CD14-positive monocyte (primary cell): ENCODE measurements at places on chromosomes 2 and 18.

DNA sequence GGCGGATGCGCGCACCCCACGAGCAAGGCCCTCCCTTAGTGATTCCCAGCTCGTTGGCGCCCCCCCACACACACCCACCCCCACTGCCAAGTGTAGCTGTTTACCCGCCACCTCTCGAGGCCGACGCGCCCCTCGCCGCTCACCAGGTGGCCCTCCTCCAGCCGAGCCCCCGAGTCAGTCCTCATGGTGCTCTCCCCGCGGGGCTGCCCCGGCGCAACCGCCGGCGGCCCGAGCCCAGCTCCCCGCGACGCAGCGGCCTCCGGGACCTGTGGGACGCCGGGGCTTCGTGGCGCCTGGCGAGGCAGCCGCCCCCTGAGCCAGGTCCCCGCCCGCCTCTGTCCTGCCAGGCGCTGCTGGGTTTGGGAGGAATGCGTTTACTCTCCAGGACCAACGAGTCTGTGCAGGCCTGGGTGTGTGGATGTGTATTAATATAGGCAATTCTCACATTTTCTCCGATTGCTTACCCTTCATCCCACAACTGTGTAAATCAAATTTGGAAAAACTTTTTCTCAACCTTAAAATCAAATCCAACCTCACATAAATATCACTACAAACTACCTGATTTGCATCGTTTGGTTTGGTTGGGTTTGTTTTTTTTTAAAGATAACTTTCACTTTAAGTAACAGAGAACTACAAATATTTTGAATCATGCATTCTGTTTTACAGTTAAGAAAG lies at the start of gene TMEM237:
TSS of gene TMEM237 (minus strand) at position 288 of the 675 bp plus-strand sequence. CDS start at position 185, 103 bp downstream.
- peak; percentile 9 for DNase-seq

GRCh38 chr2:85755122-85756027 lies 1.6 kb downstream of the ATOH8 start:
- no peak for DNase-seq

DNA sequence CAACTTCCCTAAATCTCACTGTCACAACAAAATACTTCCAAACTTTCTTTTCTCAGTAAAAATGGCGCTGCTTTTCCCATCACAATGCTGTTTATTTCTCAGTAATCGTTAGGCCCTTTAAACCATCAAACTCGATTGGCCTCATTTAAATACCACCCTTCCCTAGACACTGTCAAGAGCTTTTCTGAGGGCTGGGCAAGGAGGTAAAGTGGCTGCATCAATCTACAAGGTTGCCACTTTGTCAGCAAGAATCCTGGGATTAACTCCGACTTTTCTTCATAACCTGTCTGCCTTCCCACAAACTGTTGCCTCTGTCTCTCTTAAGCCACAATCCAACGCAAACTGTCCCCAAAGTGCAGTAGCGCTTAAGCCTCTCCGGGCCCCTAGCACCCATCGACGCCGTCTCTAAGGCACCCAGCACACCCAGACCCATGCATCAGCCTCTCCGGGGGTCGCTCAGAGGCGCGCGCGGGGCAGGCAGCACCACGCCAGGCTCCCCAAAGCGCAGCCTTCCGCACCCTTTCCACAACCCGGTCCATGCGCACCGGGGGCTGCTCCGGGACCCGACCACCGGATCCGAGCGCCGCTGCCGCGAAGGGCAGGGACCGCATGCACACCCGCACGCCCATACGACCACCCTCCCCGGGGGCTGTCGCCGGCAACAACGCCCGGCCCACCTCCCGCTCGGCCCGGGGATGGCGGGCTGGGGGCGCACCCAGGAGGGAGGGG lies 683 bp downstream of the MBOAT2 start:
- DNase-seq, result no peak

DNA sequence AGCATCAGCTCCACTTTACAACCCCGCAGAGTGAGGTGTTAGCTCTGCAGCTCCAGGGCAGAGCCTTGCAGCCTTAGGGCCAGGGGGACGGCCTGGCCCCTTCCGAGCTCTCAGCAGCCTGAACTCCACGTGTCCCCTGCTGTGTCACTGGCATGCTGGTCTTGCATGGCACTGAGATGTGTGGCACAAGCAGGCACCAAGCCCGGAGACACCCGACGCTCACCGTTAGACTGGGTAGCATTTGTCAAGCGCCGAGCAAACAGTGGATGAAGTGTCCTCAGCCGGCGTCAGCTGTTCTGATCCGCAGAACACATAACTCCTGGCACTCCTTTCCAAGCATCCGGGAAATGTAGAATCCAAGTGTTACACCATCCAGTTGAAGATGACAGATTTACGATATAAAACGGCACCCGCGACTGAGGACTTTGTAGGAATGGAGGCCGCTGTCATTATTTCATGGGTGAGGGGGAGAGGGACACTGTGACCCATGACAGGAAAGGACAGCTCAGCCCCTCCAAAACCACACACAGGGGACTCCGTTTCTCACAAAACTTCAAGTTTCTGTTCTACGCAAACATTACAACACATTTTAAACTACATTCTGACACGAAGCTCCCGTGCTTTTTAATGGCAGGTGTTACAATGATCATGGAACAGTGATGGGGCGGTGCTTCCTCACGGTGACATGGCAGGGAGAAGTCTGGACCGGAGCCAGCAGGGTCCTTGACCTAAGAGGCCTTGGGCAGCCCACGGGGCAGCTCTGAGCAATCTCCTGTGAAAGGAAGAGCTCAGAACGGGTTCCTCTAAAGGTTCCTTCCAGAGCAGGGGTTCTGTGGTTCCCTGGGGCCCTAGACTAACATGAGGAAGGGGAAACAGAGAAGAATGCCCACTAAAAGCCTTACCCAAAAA lies 89.4 kb downstream of the HDAC4 start:
- DNase-seq, result peak; percentile 68

- no peak for DNase-seq
These were observed 2.3 kb downstream of the INPP5D start for GRCh38 chr2:233062451-233062850.

DNA sequence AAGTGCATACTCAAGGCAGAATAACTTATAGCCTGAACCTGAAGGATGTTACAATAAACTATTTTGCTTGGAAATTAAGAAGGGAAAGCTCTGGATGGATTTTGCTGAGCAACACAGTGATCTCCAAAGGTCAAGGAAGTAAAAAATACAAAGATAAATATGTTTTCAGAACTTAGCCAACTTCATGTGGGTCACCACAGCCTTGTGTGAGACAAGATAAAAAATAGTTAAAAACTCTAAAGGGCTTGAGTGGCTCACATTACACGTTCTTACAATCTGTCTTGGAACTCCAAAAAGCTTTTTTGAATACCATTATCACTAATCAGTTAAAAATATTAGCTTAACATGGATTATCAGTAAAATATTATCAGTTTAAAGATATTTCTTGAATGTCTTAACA lies 28.9 kb upstream of the MTX2 start:
- DNase-seq, result no peak

DNA sequence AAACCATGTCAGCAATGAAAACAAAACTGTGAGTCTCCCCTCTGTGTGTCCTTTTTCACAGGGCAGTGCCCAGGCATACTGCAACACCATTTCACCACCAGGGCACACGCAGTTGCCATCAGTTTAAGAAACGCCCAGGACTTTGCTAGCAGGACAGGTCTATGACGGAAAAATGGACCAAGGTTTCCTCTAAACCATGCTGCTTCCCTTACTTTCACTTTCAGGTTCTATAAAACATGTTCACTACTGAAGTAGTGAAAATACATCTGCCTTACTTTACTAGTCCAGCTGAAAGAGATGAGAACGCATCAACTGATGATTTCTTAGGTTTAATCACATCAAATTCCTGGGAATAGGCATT lies 110.5 kb downstream of the TCF4 start:
- peak; percentile 61 for DNase-seq

- no peak for DNase-seq
These were observed 50.4 kb upstream of the CTLA4 start for GRCh38 chr2:203817147-203817546.

DNA sequence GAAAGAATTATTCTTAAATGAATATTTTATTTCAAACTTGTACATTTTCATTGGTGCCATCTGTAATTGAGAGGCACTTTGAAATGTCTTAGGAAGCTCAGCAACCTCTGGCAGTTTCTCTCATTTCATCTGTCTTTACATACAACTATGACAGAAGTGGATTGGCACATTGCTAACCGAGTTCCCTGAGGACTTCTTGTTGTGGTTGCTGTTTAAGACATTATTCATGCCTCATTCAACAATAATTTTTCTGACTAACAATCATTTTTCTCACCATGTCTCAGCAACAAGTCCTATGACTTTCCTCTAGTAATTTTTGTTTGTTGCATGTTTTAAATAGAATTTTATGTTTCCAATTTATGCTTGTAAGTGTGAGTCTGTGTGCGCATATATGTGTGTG lies 284.0 kb upstream of the CWC22 start:
- DNase-seq, result no peak

GRCh38 chr2:241976296-241976695 lies 106.8 kb downstream of the RTP5 start:
- DNase-seq, result no peak

GRCh38 chr2:181430406-181431118 lies 26.6 kb upstream of the ITGA4 start:
- peak; percentile 30 for DNase-seq

DNA sequence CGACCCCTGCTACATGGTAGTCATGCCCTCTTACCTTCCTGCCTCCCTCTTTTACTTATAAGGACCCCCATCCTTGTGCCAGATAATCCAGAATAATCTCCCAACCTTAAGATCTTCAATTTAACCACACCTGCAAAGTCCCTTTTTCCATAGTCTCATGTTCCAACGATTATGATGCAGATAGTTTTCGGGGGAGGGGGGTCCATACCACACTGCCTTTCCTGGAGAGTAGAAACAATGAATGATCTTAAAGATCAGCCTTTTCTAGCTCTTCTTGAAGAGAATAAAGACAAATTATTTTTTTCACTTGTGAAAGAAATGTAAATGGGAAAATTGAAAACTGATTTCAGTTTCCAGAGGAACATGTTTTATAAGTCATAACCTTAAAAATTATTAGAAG lies 4.3 kb upstream of the FAM98A start:
- DNase-seq, result no peak

DNA sequence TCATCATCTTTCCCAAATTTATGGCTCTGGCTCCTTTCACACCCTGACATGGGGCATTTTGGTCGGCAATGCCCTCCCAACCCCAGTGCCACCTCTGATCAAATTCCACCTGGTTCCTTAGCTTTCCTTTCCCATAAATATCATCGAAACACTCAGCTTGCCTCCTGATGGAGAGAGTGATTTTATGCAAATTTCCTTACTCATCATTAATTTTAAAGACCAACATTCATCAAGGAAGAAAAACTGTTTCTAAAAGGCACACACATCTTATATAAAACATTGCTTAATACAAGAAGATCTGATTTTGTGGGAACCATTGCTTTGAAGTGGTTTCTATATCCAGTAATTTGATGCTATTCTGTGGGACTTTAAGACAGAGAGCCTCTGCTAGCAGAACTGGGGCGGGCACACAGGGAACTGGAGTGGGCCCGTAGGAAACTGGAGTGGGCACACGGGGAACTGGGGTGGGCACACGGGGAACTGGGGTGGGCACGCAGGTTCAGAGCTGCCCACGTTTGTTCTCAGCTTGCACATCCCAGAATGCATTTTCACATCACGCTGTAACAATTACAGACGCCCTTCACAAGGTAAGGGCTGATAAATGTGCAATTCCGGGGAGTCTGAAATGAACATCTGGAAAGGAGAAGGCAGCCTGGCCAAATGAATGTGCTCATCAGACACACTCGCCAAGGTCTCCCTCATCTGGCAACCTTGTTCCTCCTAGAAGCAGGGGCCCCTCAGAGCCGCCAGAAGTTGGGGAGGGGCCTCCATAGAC lies 174.2 kb downstream of the RTP5 start:
- DNase-seq, result no peak

DNA sequence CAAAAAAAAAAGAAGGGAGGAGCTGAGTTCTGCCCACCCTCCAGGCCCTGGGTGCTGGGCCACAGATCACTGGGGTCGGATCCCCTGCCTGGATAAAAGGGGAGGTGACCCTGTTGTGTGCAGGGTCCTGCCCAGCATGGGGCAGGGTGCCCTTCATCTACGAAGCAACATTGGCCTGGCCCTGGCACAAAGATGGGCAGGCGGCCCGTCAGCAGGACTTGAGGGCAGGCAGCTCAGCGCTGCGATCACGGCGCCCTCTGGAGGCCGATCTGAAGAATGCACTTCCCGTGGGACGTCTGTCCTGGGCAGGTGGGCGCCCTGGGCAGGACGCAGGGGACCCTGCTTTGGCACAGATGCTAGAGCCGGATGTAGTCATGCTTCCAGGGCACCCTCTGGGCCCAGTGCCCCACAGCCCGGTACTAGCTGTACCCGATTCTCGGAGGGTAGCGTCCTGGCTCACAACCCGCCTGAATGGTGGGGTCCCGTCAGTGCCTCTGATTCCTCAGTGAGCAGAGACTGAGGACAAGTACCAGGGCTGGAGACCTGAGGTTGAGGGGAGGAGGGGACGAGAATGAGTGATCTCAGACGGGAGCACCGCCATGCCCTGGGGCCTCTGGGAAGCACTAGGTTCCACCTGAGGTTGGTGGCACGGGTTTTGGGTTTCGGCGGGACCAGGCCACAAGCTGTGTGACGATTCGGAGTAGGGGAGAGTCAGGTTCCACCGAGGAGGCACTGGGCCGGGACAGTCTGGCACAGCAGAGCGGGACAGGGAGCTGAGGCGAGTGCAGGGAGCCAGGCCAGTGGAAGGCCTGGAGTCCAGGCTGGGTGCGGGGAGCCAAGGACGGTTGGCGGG lies 18.0 kb downstream of the ARID5A start:
- DNase-seq, result peak; percentile 78

GRCh38 chr18:69590150-69590549 lies 189.5 kb downstream of the DOK6 start:
- DNase-seq, result no peak

DNA sequence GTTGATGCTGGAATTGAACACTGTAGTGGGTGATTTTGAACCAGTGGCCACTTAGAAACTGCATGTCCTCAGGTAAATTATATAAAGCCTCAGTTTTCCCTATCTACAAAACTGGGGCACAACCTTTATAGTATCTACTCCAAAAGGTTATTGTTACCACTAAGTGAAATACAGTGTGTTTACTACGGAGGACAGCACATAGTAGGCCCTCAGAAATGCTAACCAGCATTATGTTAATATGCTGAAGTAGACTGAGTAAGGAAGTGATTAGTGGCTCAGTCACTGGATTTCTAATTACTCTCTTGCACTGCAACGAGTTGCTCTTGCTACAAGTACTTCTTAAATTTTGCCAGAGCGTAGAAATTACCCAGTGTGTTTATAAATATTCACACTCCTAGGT lies 139.5 kb downstream of the HAUS1 start:
- no peak for DNase-seq

DNA sequence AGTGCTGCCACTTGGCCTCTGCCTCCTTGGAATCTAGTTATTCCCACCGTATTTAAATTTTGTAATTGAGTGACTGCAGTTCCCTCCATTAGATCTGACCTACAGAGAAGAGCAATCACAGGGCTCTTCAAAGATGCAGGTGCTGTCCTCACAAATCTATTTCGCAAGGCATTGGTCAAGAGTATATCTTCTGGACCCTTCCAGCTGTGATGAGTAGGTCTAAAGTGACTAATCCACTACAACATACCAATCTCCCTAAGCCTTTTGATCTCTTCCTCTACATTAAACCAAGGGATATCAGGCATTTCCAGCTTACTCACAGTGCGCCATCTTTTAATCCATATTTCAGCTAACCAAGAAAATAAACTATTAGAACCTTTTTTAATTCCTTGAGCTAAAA lies 65.1 kb upstream of the COL3A1 start:
- no peak for DNase-seq
